ENCODE measurements at places on chromosomes 3 and 15.
A peak's percentile ranks its signal among the peaks of the same experiment; 100 is the strongest.

DNA sequence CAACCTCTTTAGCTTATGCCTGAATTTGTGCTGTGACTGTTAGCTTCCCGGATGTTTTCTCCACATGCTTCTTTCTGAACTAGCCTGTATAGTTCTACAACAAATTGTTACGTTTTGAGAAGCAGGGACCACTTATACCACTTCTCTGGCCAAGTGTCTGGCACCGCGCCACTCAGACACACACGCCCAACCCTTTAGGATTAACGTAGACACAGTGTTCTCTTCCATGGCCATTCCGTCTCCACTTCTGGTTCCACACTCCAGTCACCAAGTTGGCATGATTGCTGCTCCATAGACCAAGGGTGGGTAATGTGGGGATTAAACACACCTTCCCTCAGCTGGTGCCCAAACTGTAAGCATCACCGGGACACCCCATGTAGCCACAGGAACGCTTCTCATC is 755 bp upstream of the TMEM108 start:
- DNase-seq: no peak

DNA sequence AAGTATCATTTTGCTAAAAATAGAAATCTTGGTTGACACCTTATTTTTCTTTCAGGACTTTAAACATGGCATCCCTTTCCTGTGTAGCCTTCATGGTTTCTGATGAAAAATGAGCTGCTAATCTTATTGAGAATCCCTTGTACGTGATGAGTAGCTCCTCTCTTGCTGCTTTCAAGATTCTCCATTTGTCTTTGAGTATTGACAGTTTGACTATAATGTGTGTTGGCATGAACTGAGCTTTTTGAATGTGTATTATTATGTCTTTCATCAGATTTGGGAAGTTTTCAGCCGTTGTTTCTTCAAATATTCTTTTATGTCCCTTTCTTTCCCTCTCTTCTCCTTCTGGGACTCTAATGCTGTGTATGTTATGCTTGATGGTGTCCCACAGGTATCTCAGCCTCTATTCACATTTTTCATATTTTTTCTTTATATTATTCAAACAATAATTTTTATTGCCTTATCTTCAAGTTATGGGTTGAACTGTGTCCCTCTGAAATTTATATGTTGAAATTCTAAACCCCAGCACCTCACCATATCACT is 4.1 kb upstream of the C3orf22 start:
- no peak for DNase-seq

GRCh38 chr3:50658416-50658815 is 16.3 kb upstream of the DOCK3 start:
- DNase-seq: no peak

DNA sequence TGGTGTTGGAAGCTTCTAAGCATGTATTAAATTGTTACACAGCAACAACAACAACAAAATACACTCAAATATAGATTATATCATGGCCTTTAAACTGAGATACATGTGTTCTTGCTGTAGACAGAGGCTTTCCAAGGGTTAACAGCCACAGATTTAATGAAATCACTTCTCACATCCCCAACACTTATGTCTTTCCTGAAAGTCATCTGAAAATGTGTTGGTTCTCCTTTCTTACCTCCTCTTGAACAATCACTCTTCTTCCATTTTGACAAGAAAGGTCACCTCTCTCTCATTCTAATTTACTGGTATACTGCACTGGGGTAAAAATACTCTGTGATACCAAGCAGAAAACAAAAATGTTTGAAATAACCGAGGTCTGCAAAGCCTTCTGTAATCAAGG is 507.3 kb upstream of the KCNMB2 start:
- no peak for DNase-seq

GRCh38 chr3:14284694-14285547 is 106.3 kb downstream of the LSM3 start:
- no peak for DNase-seq

DNA sequence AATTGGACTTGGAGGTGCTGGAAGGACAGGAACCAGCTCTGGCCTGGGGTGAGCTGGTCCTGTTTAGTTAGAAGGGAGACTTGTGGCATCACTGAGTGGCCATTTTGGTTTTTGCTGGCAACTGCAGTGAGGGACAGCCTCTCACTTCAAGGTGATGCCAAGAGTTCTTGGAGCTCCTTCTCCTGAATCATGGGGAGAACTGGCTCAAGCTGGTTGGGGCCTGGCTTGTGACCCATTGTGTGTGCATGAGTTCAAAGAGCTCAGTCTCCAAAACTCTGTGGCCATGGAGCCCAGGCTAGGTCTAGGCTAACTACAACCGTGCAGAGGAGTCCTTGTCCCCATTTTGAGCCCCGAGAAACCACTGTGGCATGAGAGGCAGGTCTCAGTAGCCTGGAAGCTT is 60.1 kb upstream of the ZNF148 start:
- DNase-seq: no peak

DNA sequence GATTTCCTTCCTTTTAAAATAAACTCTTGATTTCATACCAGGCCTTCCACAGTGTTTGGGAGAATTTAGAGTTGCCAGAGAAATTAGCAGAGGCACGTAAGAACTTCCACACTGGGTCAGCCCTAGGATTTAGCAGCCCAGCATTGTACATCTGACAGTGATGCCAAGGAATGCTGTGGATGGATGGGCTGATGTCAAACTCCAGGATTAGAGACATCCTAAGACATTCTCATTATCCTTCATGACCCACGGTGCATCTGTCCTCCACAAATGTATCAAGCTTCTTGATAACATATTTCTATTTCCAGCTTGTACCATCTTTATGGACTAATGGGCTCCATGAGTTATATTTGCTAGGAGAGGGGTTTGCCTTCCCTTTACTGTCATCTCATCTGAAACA is 8.0 kb upstream of the TPM1 start:
- no peak for DNase-seq

- peak; percentile 49 for DNase-seq
Observed at GRCh38 chr15:70436428-70436827, 326.9 kb downstream of the UACA start.

Data from GM12864 (cell line).